ENCODE measurements at places on chromosomes 4 and X.

DNA sequence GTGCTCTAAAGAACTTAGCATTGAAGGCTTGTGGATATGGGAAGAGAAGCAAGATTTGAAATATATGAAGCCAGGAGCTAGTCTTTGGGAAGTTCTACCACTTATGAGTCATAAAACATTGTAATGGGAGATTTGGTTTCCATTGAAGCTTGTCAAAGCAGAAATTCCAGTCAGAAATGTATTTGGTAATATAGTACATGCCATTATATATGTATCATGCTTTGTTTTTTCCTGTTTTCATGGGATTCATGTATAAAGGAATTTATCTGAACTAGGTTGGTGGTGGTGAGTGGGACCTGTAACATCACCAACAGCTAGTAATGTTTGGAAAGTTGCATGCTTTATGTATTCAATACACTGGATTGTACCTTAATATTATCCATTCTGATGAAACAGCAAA, 14.6 kb upstream of the DCAF8L2 start:
- H3K36me3 ChIP-seq = no peaks in the 10 kb centered on the region
- no peak overlapping the region for H3K27ac ChIP-seq
- H3K4me3 ChIP-seq = no peak overlapping the region
- no peaks in the 10 kb centered on the region for H3K27me3 ChIP-seq
- no peak for ATAC-seq

- ATAC-seq = no peak
- H3K36me3 ChIP-seq = no peaks in the 10 kb centered on the region
- no peaks in the 10 kb centered on the region for H3K27me3 ChIP-seq
- H3K4me3 ChIP-seq = no peak overlapping the region
Measured at GRCh38 chrX:38260231-38260630, 39.6 kb upstream of the SRPX start.

- peaks cover 14% of the 10 kb centered on the region for H3K36me3 ChIP-seq
- H3K4me1 ChIP-seq = peaks cover 1% of the 10 kb centered on the region
- H3K27me3 ChIP-seq = no peaks in the 10 kb centered on the region
- H3K27ac ChIP-seq = no peak overlapping the region
Measured at GRCh38 chr4:139728840-139729239, 63.2 kb downstream of the MGST2 start.

- no peak overlapping the region for H3K27ac ChIP-seq
- ATAC-seq = no peak
- H3K4me3 ChIP-seq = no peak overlapping the region
- no peaks in the 10 kb centered on the region for H3K36me3 ChIP-seq
Measured at GRCh38 chr4:5883916-5884315, 9.0 kb downstream of the CRMP1 start.

- H3K27me3 ChIP-seq = no peaks in the 10 kb centered on the region
- H3K4me3 ChIP-seq = no peak overlapping the region
- no peak overlapping the region for H3K27ac ChIP-seq
Measured at GRCh38 chr4:77093401-77093800, 17.6 kb upstream of the CCNI start.

- peaks cover 26% of the 10 kb centered on the region for H3K4me1 ChIP-seq
- H3K27me3 ChIP-seq = no peaks in the 10 kb centered on the region
- H3K4me3 ChIP-seq = no peak overlapping the region
- no peak for ATAC-seq
Measured at GRCh38 chrX:46626566-46626965, 53.0 kb downstream of the CHST7 start.

DNA sequence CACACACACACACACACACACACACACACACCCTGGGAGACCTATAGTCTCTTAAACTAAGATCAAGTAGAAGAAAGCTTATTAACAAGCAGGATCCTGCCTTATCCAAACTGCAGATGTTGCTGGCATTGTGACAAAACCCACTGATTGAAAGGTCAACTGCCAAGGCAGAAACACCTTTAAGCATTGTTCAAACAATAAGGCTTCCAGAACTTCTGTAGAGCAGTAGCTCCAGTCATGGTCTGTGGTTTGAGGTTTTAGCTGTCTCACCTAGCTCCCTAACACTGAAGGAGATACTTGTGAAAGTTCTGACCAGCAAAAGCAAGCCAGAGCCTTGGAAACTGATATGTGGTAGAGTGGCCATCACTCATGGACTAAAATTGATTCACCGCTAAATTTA, 59.8 kb downstream of the PTCHD1 start:
- no peaks in the 10 kb centered on the region for H3K36me3 ChIP-seq
- no peak for ATAC-seq
- H3K27ac ChIP-seq = no peak overlapping the region
- H3K4me1 ChIP-seq = no peaks in the 10 kb centered on the region
- no peak overlapping the region for H3K4me3 ChIP-seq
- no peaks in the 10 kb centered on the region for H3K27me3 ChIP-seq

- H3K4me3 ChIP-seq = no peak overlapping the region
- H3K27ac ChIP-seq = no peak overlapping the region
- peaks cover 5% of the 10 kb centered on the region for H3K27me3 ChIP-seq
- no peak for ATAC-seq
- H3K4me1 ChIP-seq = no peaks in the 10 kb centered on the region
Measured at GRCh38 chr4:90078440-90078839, 48.8 kb upstream of the CCSER1 start.

DNA sequence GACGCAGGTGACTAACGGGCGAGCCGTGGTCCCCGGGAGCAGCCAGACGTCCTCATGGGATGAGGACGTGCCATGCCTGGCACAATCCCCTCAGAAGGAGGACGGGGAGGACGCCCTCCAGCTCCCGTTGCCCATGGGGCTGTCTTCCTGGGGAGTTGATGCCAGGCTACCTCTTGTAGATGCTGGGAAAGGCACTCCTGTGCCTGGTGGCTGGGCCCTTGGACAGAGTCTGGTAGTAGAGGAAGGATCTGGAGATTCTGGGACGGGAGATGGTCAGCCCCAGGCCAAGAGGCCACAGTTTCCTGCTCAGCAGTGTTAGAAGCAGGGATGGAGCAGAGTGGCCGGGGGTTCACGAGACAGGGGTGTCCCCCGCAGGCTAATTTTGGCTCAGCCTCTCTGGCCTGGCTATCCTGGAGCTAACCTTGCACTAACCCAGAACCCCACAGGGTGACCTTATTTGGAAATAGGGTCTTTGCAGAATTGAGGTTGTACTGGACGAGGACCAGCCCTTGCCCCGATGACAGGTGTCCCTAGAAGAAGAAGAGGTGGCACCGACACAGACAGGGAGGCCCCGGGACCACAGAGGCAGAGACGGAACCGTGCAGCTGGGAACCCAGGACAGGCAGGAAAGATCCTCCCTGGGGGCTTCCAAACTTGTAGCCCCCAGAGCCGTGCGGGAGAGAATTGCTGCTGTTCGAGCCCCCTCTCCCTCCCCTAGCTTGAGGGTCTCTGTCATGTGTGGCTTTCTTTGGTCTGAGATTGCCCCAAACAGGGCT, 50.1 kb upstream of the ADRA2C start:
- no peaks in the 10 kb centered on the region for H3K4me1 ChIP-seq
- H3K27me3 ChIP-seq = peaks cover 93% of the 10 kb centered on the region
- H3K27ac ChIP-seq = no peak overlapping the region
- no peak overlapping the region for H3K4me3 ChIP-seq

DNA sequence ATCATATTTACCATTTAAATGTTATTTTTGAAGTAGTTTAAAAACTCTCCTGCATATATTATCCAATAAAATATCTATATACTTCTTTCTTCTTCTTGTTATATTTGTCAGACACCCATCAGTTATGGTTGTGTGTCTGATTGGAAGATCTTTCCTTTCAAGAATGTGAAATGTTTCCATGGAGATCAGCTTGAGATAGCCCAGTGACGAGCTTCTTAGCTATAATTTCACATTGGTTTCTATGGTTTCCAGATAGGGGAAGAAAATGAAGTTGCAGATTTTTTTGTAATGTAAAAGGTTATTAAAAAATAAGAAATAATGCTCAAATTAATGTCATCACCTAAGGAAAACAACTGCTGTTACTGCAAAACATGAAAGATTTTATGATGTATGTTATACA, 189.0 kb downstream of the COX7B2 start:
- ATAC-seq = no peak
- H3K4me3 ChIP-seq = no peak overlapping the region
- H3K4me1 ChIP-seq = no peaks in the 10 kb centered on the region
- H3K27ac ChIP-seq = no peak overlapping the region
- peaks cover 11% of the 10 kb centered on the region for H3K27me3 ChIP-seq
- H3K36me3 ChIP-seq = no peaks in the 10 kb centered on the region

DNA sequence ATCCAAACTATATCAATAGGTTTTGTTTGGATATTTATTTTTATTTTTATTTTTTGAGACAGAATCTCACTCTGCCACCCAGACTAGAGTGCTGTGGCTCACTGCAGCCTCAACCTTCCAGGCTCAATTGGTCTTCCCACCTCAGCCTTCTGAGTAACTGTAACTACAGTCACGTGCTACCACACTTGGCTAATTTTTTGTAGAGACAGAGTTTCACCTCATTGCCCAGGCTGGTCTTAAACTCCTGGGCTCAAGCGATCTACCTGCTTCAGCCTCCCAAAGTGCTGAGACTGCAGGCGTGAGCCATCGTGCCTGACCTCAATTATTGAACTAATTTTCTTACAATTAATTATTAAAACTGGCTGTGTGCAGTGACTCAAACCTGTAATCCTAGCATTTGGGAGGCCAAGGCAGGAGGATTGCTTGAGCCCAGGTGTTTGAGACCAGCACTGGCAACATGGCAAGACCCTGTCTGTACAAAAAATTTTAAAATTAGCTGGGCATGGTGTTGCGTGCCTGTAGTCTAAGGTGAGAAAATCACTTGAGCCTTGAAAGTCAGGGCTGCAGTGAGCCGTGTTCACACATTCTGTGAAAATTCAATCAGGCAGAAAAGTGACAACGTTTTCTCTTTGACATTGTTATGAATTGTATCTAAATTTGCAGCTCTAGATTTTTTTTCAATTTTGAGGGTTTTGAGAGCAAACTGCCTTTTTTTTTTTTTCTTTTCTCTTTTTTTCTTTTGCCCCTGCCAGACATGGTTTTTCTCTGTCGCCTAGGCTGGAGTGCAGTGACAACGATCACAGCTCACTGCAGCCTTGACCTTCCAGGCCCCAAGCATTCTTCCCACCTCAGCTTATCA, 66.0 kb downstream of the UBE2K start:
- no peak overlapping the region for H3K27ac ChIP-seq
- no peak overlapping the region for H3K4me3 ChIP-seq
- H3K36me3 ChIP-seq = no peaks in the 10 kb centered on the region
- ATAC-seq = no peak
- no peaks in the 10 kb centered on the region for H3K27me3 ChIP-seq

GRCh38 chrX:9665113-9665512, 100.5 kb downstream of the GPR143 start:
- H3K4me3 ChIP-seq = no peak overlapping the region
- H3K4me1 ChIP-seq = no peaks in the 10 kb centered on the region
- H3K27ac ChIP-seq = no peak overlapping the region
- no peaks in the 10 kb centered on the region for H3K27me3 ChIP-seq
- ATAC-seq = no peak

DNA sequence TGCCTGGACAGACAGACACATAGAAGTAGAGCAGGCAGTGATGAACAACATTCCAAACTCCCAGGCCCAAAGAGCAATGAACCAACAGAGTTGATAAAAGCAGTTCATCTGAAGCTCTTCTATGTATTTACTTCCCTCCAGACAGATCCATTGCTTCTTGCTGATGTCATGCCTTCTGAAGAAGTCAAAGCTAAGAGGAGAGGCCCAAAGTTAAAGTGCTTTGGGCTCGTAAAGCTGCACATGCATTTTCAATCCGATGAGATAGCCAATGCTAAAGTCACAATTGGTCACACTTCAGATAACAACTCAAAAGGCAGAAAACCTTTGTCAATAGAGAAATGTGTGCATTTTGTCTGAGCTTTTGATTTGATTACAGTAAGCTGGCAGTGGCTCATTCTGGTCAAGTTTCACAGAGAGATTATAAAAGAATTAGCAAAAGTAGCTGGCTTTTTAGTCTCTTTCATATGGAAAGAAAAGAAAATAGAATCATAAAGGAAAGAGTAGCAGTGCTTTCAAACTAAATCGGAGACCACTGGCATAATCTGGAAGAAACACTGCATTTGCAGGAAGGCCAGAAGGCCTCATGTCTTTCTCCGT, 82.0 kb downstream of the GPC4 start:
- no peaks in the 10 kb centered on the region for H3K4me1 ChIP-seq
- no peaks in the 10 kb centered on the region for H3K36me3 ChIP-seq
- ATAC-seq = no peak
- no peaks in the 10 kb centered on the region for H3K27me3 ChIP-seq

DNA sequence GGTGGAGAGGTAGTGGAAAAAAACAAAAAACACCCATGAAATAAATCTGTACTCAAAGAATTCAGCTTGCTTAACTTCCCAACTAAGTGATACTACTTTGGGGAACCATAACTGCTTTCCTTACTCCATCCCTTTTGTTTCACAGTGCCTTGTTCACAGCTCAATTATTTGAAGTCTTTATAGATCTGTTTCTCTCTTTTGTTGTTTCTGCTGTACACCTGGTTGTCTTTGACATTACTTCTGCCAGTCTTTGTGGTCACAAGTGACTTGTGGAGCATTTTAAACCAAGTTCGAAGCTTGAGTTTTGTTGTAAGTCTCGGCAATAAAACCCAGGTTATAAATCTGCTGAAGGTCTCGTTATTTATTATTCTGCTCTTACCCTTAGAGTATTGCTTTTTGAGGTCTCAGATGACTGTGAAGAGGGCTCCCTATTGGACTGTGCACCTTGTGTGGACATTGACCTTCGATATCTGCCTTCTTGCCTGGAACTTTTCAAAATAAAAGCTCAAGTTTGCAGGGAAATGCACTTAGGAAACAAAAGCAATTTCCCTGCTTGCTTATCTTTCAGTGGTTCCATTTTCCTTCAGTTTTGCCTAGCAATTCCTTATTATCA, 59.8 kb downstream of the ANK2 start:
- no peak for ATAC-seq
- no peaks in the 10 kb centered on the region for H3K36me3 ChIP-seq
- H3K27ac ChIP-seq = no peak overlapping the region
- no peaks in the 10 kb centered on the region for H3K4me1 ChIP-seq
- H3K27me3 ChIP-seq = no peaks in the 10 kb centered on the region
- H3K4me3 ChIP-seq = no peak overlapping the region

DNA sequence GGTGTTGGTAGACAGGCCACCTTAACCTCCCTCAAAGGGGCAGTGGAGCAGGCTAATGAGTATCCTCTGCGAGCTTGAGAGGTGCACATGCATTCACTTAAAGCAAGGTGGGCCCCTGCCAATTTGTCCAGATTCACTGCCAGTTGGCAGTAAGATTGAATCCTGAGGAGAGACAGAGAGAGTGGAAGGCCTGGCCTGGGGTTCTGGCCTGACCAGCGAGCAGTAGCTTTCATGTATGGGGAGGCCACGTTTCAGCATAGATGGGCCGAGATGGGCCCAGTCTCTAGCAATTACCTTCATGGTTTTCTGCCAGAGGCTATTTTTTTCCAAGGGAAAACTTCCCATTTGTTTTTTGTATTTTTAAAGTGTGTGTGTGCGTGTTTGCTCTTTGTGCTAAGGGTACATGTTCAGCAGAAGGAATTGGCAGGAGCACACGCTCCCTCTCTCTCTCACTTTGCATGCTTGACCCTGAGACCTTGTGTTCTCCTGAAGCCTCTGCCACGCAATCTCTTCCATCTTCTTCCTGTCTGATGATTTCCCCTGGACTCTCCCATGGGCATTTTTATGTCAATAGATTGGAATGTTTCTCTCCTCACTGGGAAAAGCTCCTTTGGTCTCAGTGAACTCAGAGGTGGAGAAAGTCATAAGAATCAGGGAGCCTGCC, 215.8 kb upstream of the SFRP2 start:
- no peaks in the 10 kb centered on the region for H3K27me3 ChIP-seq
- H3K4me3 ChIP-seq = no peak overlapping the region

All from gastroesophageal sphincter (tissue), 4 donors.